ENCODE measurements at places on chromosomes 7 and 10.

- no peak for DNase-seq
These were observed 5.5 kb downstream of the RBP4 start for GRCh38 chr10:93595378-93596161.

DNA sequence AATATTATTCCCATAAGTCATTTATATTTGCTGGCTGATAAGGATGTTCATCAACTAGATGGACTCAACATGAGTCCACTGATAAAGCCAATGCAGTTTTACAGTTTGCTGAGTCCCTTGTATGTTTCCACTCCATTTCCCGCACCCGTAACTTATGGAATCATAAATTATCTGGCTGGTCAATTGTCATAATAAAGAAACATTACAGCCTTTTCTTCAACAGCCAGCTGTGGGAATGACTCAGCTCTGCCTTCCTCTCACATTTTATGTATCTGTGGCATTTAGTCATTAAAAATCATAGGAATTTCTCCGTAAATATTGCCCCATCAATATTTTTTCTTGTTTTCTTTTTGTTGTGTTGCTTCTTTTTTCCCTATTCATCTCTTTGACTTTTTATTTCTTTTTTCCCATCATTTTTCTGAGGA is 22.3 kb upstream of the TMEM26 start:
- DNase-seq: no peak

DNA sequence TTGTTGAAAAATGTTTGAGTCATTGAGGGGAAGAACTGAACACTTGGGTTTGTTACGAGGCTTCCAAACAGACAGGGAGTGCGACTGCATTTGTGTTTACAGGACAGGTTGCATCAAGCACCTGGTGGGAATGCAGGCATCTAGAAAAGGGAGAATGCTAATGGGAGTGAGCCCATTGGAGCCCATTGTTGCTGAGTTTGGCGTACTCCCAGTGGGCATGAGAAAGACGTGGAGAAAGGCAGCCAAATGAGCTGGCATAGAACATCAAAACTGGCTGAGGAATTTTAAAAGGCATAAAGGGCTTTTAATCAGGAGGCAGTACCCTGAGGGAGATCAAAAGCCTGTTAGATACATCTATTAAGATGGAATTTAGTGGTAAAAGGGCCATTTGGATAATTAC is 171.6 kb upstream of the NPSR1 start:
- no peak for DNase-seq

GRCh38 chr10:15642095-15642494 is 77.6 kb downstream of the ITGA8 start:
- no peak for DNase-seq

GRCh38 chr7:44247868-44248651 is 47.3 kb downstream of the YKT6 start:
- no peak for DNase-seq

GRCh38 chr10:12980102-12980661 is 21.3 kb downstream of the CCDC3 start:
- no peak for DNase-seq

GRCh38 chr7:41698114-41698513 is 4.8 kb downstream of the INHBA start:
- DNase-seq: no peak

- DNase-seq: no peak
These were observed 45.6 kb upstream of the LRRC4 start for GRCh38 chr7:128076796-128077271.

- DNase-seq: no peak
These were observed 13.5 kb upstream of the RPEL1 start for GRCh38 chr10:103232131-103232673.

- DNase-seq: no peak
These were observed 47.7 kb upstream of the ZNF92 start for GRCh38 chr7:65325793-65326432.

GRCh38 chr10:132422903-132423825 is 26.2 kb downstream of the PWWP2B start:
- DNase-seq: no peak

GRCh38 chr7:77802557-77803405 is 4.2 kb downstream of the PHTF2 start:
- no peak for DNase-seq

GRCh38 chr10:69292459-69292858 is 14.2 kb downstream of the HK1 start:
- DNase-seq: no peak

DNA sequence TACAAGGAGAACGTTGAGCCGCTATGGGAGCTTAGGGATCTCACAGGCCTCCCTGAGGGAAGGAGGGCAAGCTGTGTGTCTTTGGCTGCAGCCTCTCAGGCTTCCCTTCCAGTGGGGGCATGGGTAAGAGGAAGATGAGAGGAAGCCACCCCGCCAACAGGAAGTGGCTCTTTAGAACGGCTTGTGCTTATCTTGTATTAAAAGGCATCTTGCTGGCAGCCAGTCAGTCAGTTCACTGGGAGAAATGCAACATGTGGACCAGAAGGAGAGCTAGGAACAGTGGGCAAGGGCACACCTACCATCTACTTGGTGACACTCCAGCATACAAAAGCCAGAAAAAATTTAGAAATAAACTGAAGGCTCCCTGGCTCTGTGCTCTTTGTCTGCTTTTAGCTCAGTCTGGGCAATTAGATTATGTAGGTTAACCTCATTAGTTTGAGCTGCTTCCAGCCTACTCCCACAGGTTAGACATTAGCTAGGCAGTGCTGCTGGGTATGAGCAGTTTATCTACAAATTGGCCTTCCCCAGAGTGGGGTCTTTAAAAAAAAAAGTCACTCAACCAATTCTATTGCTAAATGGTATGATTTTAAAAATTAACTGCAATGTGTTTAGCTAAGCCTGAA is 595.9 kb downstream of the KCNMA1 start:
- no peak for DNase-seq

GRCh38 chr7:90769036-90769435 is 172.9 kb downstream of the CDK14 start:
- DNase-seq: no peak

DNA sequence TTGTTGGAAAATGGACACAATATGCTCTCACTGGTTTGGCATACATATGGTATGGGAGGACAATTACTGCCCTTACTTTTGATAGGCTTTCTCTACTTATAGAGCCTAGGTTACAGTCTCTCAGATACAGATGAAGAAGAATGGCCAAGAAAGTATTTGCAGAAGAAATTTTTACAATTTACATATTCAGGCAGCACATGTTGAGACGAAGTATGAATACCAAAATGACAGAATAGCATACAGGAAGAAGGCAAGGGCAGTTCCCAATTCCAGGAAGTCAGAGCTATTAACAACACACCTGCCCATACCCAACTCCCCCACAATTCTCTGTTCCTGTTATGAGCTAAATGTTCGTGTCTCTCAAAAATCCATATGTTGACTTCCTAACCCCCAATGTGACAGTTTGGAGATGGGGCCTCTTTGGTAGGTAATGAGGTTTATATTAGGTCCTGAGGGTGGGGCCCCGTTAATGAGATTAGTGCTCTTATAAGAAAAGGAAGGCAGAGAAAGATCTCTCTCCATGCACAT is 67.8 kb downstream of the DOCK4 start:
- DNase-seq: no peak

- DNase-seq: no peak
These were observed 228.9 kb downstream of the SDHAF3 start for GRCh38 chr7:97346349-97346748.

DNA sequence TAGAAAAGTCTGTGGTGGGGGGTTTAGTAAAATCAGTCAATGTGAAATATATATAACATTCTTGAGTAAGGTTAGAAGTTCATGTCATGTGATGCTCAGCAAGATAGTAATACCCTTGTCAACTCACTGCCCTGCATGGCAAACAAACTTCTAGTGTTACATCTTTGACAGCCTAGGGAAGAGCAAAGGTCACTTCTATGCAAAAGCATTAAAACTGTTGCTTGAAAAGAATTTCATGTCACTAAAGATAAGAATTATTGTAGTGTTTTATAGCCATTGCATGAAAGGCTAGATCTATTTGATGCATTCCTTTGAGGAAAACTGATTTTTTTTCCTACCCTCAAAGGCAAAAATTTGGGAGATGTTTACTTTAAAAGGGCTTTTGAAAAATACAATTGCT is 176.0 kb downstream of the SKAP2 start:
- DNase-seq: no peak

- DNase-seq: no peak
These were observed 75.0 kb downstream of the BICC1 start for GRCh38 chr10:58587676-58588075.

GRCh38 chr10:103592186-103593021 is 98.9 kb downstream of the NEURL1 start:
- no peak for DNase-seq

GRCh38 chr10:131758939-131759301 is 141.9 kb upstream of the PPP2R2D start:
- DNase-seq: no peak

DNA sequence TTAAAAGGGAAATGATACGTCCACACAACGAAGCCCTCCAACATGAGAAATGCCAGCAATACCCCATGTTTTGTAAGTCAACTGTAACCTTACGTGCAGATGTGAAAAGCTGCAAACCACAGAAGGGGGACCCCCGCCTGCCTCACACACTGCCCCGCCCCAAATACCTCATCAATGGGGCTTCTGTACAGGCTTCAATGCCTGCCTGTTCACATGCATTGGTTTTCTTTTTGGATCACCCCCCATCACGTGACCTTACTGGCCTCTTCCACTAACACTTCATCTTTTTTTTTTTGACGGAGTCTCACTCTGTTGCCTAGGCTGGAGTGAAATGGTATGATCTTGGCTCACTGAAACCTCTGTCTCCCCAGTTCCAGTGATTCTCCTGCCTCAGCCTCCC is 224.0 kb downstream of the TNS3 start:
- DNase-seq: no peak

GRCh38 chr10:101451261-101451660 is 97.3 kb downstream of the BTRC start:
- no peak for DNase-seq

All from stimulated activated CD4-positive, alpha-beta T cell treated with anti-CD3 and anti-CD28 coated beads, Interleukin-1b, Interleukin-23, amount 100 ng/mL, for 1 hour (primary cell).